ENCODE measurements at places on chromosomes 2 and 18.

DNA sequence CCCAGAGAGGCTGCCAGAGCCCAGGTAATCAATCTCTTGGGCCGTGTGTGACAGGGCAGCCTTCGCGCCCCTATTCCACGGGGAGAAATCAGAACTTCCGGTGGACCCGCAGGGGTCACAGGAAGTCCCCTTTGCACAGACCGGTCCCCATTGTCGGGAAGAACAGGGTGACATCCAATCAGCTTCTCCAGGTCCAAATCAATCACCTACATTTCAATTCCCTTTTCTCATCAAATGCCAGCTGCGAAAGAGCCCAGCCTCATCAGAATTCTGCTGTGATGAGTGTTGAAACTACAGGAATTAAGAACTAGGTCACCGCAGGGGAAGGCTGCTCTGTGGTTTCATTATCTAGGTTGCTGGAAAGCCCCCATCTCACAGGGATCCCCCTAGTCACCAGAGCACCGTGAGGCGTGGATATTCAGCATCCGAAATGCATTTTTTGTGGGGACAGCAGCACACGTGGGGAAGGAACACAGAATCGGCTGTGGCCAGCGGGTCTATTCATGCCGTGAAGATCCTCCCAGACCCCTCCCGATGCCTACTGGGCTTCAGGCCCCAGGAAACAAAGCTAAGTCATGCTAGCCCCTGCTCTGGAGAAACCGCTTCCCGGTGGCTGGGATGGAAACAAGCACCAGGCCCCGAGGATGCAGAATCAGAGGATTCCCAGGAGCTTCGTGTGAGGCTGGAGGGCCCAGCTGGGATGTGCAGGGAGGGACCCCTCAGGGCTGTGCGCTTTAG is 193.7 kb upstream of the ID2 start:
- no peak for DNase-seq

DNA sequence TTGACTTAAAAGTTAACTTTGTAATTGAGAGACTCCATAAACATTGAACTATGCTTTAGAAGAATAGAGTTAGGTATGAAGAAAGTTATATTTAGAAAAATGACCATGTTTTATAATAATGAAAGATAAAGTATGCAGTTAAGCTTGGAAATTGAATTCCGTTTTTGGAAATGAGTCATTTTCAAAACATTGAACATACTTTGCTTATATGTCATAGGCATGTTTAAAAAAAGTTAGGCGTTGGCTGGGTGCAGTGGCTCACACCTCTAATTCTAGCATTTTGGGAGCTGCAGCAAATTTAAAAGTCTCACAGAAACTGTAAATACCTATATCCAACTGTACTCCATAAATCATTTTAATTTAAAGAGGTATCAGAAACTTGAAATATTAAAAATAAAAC is 607.4 kb downstream of the CBLN2 start:
- no peak for DNase-seq

DNA sequence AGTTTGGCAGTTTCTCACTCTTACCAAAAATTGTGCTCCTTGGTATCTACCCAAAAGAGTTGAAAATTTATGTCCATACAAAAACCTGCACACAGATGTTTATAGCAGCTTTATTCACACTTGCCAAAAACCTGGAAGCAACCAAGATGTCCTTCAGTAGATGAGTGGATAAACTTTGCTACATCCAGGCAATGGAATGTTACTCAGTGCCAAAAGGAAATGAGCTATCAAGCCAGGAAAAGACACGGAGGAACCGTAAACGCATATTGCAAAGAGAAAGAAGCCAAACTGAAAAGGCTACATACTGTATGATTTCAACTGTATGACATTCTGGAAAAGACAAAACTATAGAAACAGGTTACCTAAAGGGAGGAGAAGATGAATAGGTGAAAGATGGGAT is 36.1 kb downstream of the TMEM163 start:
- no peak for DNase-seq

DNA sequence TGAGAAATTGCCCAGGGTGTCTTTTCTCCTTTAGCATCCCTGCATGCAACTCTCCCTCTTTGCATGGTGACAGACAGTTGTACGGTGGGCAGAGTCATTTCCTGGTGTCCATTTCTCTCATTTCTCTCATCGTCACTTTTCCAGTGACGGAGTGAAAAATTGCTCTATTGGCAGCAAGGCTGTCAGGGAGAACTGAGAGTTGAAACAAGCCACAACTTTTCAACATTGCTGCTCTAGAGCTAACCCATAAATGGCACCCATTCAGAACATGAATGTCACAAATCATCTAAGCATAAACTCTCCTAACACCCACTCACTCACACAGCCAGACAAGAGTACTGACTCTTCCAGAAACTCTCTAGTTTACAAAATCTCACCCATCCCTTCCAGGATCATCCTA is 55.7 kb downstream of the ZC3H8 start:
- no peak for DNase-seq

DNA sequence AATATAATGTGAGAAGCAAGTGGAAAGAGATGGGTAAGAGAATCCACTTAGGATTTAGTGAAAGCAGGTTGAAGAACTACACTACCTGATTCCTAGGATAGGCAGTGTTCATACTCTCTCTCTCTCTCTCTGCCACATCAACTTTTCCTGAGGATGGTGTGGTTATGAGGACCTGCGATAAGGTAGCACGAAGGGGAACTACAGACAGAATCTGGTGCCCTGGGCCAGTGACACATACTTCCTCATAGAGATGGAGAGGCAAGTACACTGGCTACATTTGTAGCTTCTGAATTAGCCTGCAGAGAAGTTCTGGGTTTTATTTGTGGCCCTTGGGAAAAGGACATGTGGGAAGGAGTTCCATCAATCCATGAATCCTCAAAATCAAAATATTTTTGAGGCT is 44.5 kb downstream of the PTH2R start:
- DNase-seq: no peak

GRCh38 chr2:85656468-85656867 is 11.5 kb downstream of the SFTPB start:
- no peak for DNase-seq

DNA sequence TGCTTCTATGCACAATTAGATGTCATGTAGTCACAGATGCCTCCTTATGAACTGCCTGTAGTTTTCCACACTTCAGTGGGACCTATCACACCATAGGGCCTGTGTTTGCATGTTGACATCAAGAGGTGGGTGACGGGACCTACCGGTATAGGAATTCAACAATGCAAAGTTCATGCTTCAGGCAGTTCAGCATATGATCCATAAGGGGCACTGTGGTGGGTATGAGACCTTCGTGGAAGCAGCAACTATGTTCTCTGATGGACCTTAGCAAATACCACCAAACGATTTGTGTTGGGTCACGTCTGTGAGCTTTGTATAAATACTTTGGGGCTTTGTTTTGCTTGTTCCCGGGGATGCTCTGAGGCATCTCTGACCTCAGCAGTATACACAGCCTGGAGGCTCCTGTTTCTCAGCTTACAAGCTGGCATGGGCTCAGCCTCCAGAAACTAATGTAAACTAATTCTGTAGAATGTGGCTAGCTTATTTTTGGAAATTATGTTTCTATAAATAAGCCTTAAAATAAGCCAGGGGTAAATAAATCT is 111.6 kb downstream of the DTNA start:
- no peak for DNase-seq

DNA sequence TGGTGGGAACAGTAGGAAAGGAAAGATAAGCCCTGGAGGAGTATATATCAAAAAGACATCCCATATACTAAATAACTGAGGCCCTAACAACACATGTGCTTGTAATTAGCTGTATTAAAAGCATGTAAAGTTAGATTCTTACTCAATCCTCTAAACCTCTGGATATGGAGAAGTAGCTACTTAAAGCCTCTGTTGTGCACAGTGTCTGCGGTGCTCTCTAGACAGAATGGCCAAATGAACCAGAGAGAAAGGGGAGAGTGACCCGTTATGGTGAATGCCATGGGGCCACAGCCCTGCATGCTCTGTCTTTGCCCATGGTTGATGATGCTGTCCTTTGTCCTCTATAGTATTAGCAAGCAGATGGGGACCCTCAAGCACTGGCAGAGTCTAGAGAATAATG is 104.4 kb upstream of the SLC8A1 start:
- no peak for DNase-seq

- DNase-seq: peak; percentile 58
These were observed 61.0 kb downstream of the GRB14 start for GRCh38 chr2:164560181-164560792.

DNA sequence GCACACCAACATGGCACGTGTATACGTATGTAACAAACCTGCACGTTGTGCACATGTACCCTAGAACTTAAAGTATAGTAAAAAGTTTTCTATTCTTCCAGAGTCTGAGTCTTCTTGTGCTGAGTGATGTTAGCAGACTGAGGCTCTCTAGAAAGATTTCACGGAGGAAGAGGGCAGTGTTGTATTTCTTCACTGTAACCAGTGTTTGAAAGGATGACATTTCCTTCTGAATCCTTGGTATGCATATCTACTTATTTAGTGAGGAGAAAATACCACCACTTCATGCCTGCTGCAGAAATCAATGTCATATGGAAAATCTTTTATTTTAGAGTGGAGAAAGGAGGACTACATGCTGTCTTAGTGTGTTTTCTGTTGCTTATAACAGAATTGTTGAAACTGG is 357.1 kb downstream of the CCDC85A start:
- DNase-seq: no peak

DNA sequence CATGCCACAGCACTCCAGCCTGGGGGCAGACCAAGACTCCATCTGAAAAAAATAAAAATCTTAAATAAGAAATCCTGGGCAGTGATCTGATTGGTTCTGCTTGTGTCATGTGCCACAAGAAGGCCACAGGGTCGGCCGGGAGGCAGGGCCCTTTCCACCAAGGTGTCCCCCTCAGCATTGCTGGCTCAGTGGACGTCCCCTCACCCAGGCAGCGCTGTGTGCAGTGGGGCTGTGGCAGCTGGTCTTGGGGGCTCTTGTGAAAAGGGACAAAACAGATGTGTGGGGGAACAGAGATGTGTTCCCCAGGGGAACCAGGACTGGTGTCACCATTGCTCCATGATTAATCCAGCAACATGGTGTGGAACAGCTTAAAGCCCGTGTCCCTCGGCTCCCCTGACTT is 60.5 kb downstream of the HS6ST1 start:
- DNase-seq: no peak

DNA sequence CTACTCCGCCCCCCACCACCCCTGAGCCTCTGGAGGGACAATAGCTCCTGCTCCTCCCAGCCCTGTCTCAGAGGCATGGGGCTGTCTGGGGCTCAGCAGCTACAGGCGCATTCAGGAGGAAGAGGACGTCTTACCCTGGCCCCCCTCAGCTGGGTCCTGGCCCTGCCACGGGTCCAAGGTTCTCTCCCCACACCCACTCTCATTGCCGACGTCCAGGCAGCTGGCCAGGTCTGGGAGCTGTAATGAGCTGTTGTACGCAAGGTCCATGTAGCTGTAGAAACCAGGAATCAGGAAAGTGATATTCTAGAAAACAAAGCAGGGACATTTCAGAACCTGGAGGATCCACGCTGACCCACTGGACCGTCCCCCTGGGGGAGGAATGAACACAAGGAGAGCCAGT is 13.5 kb downstream of the PASK start:
- no peak for DNase-seq

DNA sequence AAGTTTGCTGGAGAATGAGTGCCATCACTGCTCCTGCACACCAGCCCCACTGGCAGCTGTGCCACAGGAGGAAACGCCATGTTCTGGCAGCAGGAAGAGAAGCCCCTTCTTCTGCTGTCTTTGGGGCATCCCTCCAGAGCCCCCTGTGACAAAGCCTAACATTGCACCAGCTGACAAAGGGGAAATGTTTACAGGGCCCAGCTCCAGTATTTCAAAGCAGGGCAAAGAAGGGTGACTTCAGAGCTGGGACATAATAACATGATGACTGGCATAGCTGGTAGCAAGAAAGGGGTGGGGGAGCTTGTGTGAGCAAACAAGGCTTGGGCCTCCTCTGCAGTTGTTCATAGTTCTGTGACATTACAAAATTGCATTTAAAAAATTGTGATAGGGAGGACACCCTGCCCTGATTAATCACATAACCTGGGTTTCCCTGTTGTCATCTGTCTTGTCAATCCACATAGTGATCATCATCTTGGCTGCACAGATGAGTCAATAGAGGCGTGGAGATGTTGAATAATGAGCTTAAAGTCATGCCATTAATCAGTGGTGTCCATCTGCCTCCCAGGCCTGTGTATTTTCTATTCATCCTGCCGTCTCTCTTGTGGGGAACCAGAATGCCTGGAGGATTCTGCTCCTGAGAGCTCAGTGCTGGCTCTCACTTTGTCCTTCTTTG is 29.1 kb upstream of the PDIA6 start:
- no peak for DNase-seq

DNA sequence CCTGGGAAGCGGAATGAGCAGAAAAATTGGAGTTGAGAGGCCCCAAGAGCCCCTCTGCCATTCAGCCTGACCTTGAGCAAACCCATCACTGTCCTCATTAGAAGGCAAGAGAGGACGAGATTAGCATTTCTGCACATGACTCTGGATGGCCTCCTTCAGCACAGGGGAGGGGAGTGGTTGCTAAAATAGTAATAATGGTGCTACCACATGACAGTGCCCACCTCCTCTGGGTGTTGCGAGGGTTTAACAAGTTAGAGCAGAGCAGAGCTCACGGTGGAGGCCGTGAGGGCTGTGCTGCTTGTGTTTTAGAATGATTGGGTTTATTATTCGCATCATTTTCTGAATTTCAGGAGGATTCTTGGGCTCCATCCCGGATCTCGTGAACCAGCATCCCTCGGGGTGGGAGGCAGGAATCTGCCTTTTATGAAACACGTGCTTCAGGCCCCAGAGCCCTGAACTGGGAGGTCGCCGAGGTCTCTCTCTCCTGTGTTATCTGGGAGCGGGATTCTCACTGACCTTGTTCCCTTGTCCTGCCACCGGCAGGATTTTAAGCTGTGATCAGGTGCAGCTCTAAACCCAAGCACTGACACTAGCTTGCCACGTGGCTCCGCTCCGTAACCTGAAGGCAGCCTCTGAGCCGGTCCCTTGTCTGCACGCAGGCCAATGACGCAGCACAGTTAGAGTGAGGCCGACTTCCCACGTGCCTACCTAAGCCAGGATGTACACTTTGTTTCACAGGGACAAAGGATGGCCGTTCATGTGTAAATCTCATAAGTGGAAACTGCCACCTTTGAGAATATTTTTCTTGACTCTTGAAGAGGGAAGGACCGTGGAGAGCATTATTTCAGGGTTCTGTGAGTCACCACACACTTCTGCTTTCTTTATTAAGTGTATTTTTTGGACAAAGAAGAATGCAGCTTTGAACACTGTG is 142.3 kb downstream of the ACOXL start:
- DNase-seq: no peak

DNA sequence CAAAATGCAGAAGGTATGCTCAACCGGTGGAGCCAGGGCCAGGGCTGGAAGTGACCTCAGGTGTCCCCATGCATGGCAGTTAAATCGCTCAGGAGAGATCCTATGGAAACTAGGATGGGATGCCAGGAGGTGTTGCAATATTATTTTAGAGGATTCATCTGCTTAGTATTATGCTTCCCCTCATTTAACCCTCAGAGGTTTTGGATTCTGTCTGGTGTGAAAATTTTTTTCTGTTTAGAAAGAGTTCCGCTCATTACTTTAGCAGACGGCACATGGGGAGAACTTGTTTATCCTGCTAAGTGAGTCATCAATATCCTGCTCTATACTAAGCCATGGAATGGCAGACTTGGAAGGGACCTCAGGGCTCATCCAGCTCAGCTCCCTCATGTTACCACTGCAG is 42.5 kb downstream of the TRIB2 start:
- DNase-seq: no peak

- DNase-seq: peak; percentile 24
These were observed 229.8 kb downstream of the CCDC178 start for GRCh38 chr18:33210575-33211189.

GRCh38 chr2:43402002-43402401 is 175.6 kb upstream of the ZFP36L2 start:
- no peak for DNase-seq

- DNase-seq: peak; percentile 94
These were observed 341.6 kb upstream of the VWC2L start for GRCh38 chr2:214069254-214069653.

GRCh38 chr2:171406044-171406443 is 27.7 kb downstream of the METTL8 start:
- DNase-seq: no peak
